ENCODE measurements at places on chromosomes 2 and 18.
A peak's percentile ranks its signal among the peaks of the same experiment; 100 is the strongest.

DNA sequence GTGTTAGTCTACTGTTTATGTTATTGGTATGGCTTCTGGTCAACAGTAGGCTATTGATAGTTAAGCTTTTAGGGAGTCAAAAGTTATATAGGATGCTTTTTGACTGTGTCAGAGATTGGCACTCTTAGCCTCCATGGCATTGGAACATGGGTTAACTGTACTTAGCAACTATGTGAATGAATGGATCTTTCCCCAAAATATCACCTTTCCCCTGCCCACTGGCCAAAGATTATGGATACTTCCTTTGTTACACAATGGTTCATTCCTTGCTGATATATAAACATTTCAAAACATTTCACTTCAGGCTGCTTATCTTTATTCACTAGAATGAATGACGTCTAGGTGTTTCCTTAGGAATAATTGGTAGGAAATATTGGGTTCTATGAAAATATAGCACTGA, 62.1 kb upstream of the DOCK10 start:
- no peak for DNase-seq

DNA sequence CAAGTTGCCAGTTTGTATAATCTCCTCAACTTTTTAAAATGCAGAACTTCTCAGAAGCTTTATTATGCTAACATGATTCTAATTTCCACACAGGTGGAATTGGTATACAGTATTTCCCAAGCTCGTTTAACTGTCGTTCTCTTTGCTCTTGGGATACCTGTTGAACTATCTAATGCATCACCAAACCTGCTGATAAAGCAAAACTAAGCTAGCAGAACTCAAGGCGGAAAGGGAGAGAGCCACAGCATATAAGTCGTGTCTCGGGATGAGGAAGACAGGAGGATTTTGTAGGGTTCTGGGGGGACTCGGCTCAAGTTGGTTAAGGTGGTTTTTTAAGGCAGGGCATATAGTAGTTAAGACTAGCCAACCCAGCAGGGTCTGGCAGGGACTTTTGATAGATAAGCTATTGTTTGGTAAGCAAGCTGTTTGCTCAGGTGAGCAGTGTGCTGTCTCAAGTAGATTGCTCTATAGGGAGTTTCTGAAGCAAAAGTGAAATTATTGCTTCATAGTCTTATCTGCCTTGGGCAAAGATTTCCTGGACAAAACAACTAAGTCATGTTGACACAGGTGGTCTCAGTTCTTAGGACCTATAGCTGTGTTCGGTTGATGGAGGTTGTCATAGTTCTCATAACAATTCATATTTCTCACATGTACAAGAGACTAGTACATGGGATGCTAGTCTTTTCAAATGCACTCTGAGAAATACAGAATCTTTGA, 28.2 kb upstream of the CHRNA1 start:
- DNase-seq, result no peak

GRCh38 chr2:158729451-158729850, 65.7 kb upstream of the DAPL1 start:
- DNase-seq, result no peak

DNA sequence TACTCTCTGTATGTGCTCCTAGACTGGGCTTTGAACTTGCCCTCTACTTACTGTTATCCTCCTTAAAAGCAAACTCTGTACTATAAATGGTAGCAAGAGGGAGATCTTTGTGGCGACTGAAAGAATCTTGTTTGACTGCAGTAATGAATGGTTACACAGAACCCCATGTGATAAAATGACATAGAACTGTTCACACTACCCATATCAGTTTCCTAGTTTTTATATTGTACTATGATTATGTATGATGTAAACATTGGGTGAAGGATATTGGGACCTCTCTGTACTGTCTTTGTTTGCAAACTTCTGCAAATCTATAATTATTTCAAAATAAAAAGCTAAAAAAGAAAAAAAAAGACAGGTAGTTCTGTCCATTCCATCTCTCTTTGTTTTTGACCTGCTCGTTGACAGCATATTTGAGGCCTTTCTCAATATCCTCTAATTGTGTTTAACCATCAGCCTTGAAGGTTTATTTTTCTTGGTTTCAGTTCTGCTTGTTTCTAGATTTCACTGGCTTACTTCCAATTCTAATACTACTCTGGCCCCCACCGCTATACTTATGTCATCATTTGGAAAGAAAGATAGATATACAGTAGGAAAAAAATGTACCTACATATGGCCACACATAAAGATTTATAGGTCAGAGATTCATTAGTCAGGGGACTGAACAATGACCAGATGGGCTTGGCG, 79.2 kb upstream of the MYO3B start:
- no peak for DNase-seq

DNA sequence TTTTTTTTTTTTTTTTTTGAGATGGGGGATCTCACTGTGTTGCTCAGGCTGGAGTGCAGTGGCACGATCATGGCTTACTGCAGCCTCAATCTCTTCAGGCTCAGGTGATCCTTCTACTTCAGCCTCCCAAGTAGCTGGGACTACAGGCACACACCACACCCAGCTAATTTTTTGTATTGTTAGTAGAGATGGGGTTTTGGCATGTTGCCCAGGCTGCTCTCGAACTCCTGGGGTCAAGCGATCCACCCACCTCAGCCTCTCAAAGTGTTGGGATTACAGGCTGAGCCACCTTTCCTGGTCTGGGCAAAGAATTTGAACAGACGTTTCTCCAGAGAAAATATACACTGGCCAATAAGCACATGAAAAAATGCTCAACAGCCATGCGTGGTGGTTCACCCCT, 2.9 kb upstream of the SNRNP200 start:
- DNase-seq, result no peak

- DNase-seq, result no peak
Measured at GRCh38 chr2:205524656-205525055, 157.6 kb upstream of the NRP2 start.

- DNase-seq, result peak; percentile 2
Measured at GRCh38 chr2:180161415-180161814, 154.3 kb upstream of the CWC22 start.

- no peak for DNase-seq
Measured at GRCh38 chr2:138474100-138474825, 27.3 kb upstream of the SPOPL start.

GRCh38 chr2:91477731-91478672, 2786.5 kb downstream of the RPIA start:
- DNase-seq, result peak; percentile 11

DNA sequence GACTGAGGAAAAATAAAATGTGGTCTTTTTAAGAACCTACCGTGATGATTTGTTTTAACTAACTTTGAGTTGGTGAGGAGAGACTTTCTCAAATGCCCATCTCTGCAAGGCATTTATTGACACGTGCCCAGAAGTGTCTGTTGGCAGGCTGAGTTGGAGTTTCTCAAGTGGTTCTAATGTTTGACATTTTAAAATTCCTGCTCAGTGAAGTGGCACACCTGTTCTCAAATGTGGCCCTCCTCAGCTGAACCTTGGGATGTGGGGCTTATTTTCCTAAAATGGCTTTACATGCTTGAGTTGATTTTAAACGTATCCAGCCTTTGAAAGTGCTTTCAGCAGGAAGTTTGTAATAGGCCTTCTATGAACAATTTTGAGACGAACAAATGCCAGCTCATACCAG, 876 bp upstream of the CAVIN2 start:
- DNase-seq, result no peak

Measured in EH (cell line).